ENCODE measurements at places on chromosomes 16 and 17.

DNA sequence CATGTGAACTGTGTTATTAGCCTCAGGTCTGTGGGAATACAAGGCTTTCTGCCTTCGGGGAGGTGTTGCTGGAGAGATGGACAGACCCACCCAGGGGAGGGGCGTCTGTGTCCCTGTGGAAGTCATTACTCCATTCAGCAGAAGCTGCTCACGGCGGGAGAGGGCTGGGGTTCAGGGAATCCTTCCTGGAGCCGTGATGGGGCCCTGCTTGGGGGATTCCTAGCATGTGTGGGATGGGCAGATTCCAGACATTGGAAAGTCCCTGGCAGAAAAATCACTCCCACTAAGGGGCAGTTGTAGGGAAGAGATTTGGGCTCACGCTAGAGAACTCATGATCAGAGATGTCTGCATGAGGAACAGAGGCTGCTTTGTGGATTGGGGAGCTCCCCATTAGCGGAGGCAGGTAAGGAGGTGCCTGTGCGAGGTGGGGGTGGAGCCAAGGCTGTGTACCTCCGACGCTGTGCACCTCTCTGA lies 56.3 kb upstream of the IL34 start:
- no peak for DNase-seq

GRCh38 chr16:69535123-69536050 lies 30.4 kb upstream of the NFAT5 start:
- DNase-seq, result no peak

DNA sequence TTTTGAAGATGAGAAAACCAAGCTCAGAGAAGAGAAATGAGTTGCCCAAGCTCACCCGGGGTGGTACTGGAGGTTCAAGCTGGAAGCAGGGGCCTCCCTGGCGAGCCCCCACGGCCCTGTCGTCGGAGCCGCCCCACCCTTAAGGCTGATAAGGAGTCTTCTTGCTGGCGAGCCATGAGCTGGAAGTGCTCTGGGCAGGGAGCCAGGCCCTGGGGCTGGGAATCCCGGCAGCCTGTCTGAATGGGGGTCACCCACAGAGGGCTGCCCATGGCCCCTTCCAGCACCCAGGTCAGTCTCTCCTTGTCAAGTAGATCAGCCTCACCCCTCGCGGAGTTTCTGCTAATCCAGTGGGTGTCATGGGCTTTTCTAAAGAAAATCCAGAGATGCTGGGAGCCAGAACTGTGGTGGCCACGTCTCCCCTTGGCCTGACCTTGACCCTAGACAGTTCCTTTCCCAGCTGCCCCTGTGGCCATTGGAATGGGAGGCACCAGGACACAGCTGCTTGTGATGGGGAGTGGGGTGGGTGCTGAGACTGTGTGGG lies 1.2 kb upstream of the P2RX1 start:
- no peak for DNase-seq

GRCh38 chr17:66446419-66446818 lies 144.0 kb downstream of the PRKCA start:
- no peak for DNase-seq

- no peak for DNase-seq
Observed at GRCh38 chr16:85176541-85177447, 64.5 kb upstream of the CIBAR2 start.

All from stimulated activated CD8-positive, alpha-beta memory T cell treated with anti-CD3 and anti-CD28 coated beads, Interleukin-4, amount 100 ng/mL, for 4 hours (primary cell).